ENCODE measurements at places on chromosomes 5 and 9. TPM values are rescaled to one million over a fixed set of nuclear protein-coding genes. Genes with fewer than 3 reads are reported as not detected.

DNA sequence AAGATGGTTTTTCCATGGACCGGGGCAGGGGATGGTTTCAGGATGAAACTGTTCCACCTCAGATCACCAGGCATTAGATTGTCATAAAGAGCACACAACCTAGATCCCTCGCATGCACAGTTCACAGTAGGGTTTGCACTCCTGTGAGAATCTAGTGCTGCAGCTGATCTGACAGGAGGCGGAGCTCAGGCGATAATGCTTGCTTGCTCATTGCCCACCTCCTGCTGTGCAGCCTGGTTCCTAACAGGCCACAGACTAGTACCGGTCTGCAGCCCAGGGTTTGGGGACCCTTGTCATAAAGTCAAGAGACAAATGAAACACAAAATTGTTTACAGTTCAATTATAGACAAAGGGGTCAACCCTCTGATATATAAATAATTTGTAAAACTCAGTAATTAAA lies 101.7 kb downstream of the RANBP17 start:
- H3K36me3 ChIP-seq, result peaks cover 13% of the 10 kb centered on the region
- DNase-seq, result no peak
- H3K4me1 ChIP-seq, result no peaks in the 10 kb centered on the region
- no peak overlapping the region for H3K4me3 ChIP-seq

DNA sequence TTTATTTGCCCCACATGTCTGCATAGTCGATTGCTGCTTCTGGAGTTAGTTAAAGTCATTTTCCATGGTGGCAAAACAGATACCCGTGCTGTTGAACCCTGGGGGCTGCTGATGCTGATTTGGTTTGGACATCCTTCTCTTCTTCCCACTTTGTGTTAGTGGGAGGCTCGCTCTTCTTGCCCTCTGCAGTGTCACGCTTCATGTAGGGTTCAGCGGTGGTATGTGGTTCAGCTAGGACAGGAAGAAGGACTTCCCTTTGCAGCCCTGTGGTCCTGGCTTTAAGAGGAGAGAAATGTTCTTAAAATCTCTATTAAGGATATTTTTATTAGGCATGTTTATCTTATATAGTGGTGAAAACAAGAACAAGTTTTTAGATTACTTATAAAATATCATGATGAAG lies 36.2 kb downstream of the SLC36A1 start:
- no peak for DNase-seq
- H3K36me3 ChIP-seq, result peaks cover 27% of the 10 kb centered on the region
- H3K4me1 ChIP-seq, result no peaks in the 10 kb centered on the region
- H3K4me3 ChIP-seq, result no peak overlapping the region
- no peak overlapping the region for H3K27ac ChIP-seq

DNA sequence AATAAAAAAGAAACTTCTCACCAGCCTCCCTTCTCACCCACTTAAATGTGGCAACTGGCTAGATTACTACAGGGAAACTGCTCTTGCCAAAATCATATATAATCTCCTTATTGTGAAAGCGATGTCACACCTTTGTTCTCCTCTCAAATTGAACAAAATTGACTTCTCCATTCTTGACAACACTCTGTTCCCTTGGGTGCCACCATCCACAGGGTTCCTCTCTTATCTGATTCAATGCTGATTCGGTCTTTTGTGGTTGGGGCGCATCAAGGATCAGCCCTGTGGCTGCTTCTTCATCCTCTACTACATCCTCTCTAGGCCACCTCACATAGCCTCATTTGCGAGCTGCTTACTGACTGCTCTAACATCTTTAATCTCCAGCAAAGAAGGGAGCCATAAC lies 86.1 kb downstream of the EDIL3 start:
- H3K27me3 ChIP-seq, result no peaks in the 10 kb centered on the region
- DNase-seq, result no peak
- H3K4me1 ChIP-seq, result no peaks in the 10 kb centered on the region

DNA sequence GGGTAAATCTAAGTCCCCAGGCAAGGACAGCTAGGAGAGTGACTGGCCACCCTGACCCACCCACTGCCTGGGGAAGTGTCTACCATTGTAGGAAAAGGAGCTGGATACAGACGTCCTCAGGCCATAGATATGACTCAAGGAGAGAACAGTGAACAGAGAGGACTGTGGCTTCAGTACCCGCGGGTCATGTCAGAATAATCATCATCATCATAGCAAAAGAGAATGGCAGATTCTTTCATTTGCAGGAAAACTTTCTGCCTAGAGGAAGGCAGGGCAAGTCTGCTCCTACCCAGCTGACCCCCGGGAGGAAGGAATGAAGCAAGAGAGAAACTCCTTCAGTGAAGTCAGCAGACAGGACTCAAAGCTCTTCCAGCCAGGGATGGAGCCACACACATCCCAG lies 52.2 kb upstream of the UBTD2 start:
- no peak overlapping the region for H3K4me3 ChIP-seq
- no peak for DNase-seq
- peaks cover 15% of the 10 kb centered on the region for H3K36me3 ChIP-seq
- no peaks in the 10 kb centered on the region for H3K27me3 ChIP-seq

DNA sequence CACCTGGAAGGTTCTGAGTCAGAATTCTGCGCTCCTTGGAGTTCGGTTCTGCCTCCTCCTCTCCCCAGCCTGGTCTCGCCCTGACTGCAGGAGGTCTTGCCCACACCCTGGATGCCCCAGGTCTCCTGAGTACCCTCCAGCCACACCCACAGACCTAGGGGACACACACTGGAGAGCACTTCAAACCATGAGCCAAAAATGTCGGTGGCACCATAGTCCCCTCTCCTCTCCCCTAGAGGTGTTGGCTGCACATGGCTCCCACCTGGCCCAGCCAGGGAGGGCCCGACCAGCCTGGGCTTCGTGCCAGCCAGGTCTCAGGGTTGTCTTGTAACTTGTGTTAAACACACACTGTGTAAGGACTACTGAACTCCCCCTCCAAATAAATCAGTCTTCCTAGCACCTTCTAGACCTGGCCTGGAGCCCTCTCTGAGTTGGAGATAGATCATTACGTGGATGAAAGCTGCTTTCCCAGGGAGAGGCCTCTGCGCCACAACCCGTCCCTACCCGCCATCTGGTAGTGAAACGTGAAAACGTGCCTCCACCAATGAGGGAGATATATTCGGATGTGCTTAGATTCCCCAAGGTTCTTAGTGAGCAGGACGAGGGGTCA lies 49.9 kb upstream of the CTSL start:
- H3K4me3 ChIP-seq, result no peak overlapping the region
- DNase-seq, result peak; percentile 23
- no peaks in the 10 kb centered on the region for H3K4me1 ChIP-seq
- no peaks in the 10 kb centered on the region for H3K27me3 ChIP-seq
- H3K27ac ChIP-seq, result no peak overlapping the region
- peaks cover 28% of the 10 kb centered on the region for H3K36me3 ChIP-seq

The EIF4EBP3 gene
- 10.1 TPM for total RNA-seq

- H3K27ac ChIP-seq, result no peak overlapping the region
- peaks cover 2% of the 10 kb centered on the region for H3K4me1 ChIP-seq
- H3K36me3 ChIP-seq, result peaks cover 6% of the 10 kb centered on the region
- H3K4me3 ChIP-seq, result no peak overlapping the region
Observed at GRCh38 chr9:71929223-71929622, 17.8 kb downstream of the C9orf85 start.

GRCh38 chr9:104278929-104279496 lies 184.9 kb downstream of the SMC2 start:
- H3K27me3 ChIP-seq, result no peaks in the 10 kb centered on the region
- no peak for DNase-seq
- no peaks in the 10 kb centered on the region for H3K4me1 ChIP-seq
- H3K36me3 ChIP-seq, result peaks cover 13% of the 10 kb centered on the region

DNA sequence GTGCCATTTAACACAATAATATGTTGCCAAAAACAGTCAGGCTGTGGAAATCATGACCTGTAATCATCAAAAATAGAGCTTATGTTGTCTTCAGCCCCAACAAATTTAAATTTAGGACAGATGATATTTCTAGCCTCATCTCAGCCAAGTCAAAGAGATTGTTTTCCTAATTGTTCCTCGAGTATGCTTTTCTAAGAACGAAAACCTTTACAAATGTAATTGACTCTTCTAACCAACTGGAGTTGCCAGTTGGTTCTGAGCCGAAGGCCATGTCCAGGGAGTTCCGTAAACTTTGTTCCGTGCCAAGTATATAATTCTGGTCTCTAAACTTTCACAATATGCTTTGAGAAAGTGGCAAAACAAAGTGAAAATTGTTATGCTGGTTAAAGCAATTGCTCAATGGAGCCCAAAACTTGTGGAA lies 160.8 kb downstream of the CEMIP2 start:
- H3K27ac ChIP-seq, result no peak overlapping the region
- peaks cover 12% of the 10 kb centered on the region for H3K36me3 ChIP-seq
- no peak for DNase-seq
- H3K27me3 ChIP-seq, result no peaks in the 10 kb centered on the region

GRCh38 chr5:89229331-89230070 lies 346.5 kb upstream of the MEF2C start:
- no peak for DNase-seq
- H3K4me1 ChIP-seq, result no peaks in the 10 kb centered on the region
- H3K4me3 ChIP-seq, result no peak overlapping the region
- H3K27me3 ChIP-seq, result no peaks in the 10 kb centered on the region
- no peak overlapping the region for H3K27ac ChIP-seq

The SLF1 gene
- total RNA-seq, result 12.5 TPM

Measured in H9 (cell line).